GM13976 (cell line): ENCODE measurements at places on chromosomes 3 and 15.

DNA sequence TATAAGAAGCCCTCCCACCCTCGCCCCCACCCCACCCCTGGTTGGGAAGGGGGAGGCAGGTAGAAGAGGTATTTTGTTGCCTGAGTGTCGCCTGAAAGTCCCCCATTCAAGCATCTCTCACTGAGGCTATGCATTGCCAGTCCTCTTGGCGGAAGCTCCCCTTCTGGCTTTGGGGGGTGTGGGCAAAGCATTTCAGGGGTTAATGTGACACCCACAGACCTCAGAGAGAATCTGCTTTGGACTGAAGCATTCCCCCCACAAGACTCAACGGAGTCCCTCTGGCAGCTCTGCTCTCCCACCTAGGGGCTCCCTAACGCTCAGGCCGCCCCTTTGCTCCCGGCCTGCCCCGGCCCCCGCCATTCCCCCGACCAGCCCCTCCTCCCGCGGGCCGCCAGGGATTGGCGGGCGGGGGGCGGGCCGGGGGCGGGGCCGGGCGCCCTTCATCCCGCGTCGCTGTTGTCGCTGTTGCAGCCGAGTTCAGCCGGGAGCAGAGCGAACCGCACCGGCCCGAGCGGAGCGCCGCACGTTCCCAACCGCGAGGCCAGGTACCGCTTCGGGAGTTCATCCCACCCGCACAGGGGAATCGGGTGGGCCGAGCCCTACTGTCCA lies at the start of gene SLC38A3:
TSS of gene SLC38A3 (plus strand) at position 468 of the 609 bp plus-strand sequence. CDS start 8,929 bp downstream, outside the sequence.
- DNase-seq: no peak

DNA sequence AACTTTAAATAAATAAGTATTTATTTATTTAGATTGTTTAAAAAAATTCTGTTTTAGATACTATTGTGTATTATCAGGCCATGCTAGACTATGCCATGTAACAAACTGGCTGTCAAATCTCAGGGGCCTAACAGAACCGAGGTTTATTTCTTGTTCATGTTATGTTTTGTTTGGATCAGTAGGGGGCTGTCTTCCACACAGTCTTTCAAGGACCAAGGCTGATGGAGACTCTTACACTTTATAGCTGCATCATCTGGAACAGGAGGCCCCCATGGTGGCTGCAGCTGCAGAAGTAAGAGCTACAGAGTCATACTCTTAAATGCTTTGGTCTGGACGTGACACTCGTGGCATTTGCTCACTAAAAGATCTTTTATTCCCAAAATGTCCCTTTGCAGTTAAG lies 33.0 kb upstream of the ARL14 start:
- DNase-seq: no peak

DNA sequence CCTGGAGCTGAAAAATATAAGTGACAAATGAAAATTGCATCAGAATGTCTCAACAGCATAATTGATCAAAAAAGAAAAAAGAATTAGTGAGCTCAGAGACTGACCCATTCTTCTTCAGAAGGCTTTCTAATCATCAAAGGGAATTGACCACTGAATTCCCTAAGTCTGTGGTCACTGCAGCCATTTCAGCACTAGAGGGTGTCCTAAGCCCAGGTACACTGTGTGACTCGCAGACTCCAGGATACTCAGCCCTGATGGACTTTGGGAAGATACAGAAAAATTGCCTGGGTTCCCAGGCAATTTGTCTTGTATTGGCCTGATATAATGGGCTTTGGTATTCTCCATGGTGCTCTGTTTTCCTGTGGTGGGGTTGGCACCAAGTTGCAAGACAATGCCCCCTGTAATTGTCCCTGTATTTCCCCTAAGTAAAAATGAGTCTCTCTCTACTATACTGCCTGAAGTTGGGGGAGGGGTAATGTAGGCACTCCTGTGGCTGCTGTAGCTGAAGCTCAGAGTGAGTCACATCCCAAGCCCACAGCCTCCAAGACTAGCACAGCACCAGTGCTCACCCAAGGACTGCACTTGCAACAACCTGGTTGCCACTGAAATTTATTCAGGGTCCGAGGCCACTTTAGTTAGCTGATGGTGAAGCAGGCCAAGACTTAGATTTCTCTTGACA lies 256.0 kb upstream of the STAC start:
- DNase-seq: no peak

DNA sequence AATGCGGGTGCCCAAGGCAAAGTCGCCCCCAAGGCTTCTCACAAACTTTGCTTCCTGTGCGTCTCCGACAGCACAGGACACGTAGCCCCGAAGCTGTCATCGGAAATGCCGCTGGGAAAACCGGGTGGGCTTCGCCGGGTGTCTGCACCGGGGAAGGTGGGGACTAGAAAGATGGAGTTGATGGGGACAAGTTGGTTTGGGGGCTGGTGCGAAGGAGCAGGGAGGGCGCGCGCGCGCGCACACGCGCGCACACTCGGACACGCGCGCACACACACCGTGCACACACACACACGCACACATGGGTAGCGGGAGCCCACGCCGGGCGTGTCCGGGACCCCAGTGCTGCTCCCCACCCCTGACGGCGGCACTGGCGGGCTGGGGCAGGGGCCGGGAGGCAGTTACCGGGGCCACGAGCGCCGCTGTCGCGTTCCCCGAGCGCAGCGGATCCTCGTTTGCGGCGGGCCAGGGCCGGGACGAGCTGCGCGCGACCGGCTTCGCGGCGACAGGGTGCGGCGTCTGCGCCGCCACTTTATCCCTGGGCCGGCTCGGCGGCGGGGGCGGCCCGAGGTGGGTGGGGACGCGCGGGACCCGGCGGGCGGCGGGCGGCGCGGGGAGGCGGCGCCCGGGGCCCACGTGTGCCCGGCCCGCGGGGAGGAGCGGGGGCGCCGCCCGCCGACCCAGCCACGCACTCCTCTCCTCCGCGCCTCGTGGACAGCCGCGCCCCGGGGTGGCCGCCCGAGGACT lies 539 bp upstream of the MGLL start:
- DNase-seq: peak; percentile 70

DNA sequence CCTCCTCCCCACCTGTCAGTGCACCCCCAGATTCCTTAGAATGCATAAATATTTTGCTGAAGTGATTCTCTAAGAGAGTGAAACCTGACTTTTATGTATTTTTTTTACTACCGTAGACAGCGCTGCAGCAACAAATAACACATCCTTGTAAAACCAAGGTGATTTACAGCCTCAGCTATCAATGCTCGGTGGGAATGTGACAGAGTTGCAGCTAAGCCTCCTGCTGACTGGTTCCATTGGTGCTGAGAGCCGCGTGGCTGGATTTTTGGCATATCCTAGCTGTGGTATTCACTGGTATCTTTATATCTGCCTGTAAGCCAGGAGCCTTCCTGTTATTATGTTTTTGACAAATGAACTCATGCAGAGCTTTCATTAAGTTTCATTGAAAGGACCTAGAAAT lies 11.0 kb downstream of the FGD5 start:
- no peak for DNase-seq

- DNase-seq: peak; percentile 53
These were observed 842 bp downstream of the PCCB start for GRCh38 chr3:136250903-136251460.

GRCh38 chr15:60138397-60138968 lies 134.4 kb downstream of the FOXB1 start:
- DNase-seq: no peak

GRCh38 chr3:146250449-146251382 lies at the start of gene PLSCR4:
Gene PLSCR4, minus strand, starts transcription at chr3:146251105. Its CDS starts 29,034 bp downstream, at chr3:146222071.
- peak; percentile 45 for DNase-seq

- no peak for DNase-seq
These were observed 61.4 kb upstream of the MYRIP start for GRCh38 chr3:39748002-39748401.

GRCh38 chr15:90040618-90041017 lies 39.5 kb downstream of the ZNF710 start:
- no peak for DNase-seq

DNA sequence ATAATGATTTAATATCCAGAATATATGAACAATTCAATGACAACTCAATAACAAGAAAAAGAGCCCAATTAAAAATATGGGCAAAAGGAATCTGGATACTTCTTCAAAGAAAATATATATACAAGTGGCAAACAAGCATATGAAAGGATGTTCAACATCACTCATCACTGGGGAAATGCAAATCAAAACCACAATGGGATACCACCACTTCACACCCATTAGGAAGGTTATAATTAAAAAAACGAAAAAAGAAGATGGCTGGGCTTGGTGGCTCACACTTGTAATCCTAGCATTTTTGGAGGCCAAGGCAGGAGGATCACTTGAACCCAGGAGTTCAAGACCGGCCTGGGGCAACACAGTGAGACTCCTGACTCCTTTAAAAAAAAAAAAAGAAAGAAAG lies 4.1 kb downstream of the CCDC12 start:
- no peak for DNase-seq

GRCh38 chr15:63052077-63052841 lies 9.7 kb downstream of the TPM1 start:
- DNase-seq: no peak

- no peak for DNase-seq
These were observed 14.1 kb downstream of the GABRG3 start for GRCh38 chr15:26985050-26985449.

GRCh38 chr3:26682406-26682805 lies 59.8 kb downstream of the LRRC3B start:
- DNase-seq: no peak
